ENCODE measurements at places on chromosomes 16 and 17. TPM values are rescaled to one million over a fixed set of nuclear protein-coding genes. Genes with fewer than 3 reads are reported as not detected.

Gene KRT31
- total RNA-seq: 0.11 TPM

Gene GEMIN4
- 13.3 TPM for total RNA-seq

Gene SLC6A2
- total RNA-seq: 0.11 TPM

Gene SLC47A1
- total RNA-seq: 202 TPM

Gene ZNF18
- 16.5 TPM for total RNA-seq

Gene KIF18B
- 2.0 TPM for total RNA-seq

GRCh38 chr17:81328978-81329926 lies 34.1 kb upstream of the SLC38A10 start:
- DNase-seq: no peak

DNA sequence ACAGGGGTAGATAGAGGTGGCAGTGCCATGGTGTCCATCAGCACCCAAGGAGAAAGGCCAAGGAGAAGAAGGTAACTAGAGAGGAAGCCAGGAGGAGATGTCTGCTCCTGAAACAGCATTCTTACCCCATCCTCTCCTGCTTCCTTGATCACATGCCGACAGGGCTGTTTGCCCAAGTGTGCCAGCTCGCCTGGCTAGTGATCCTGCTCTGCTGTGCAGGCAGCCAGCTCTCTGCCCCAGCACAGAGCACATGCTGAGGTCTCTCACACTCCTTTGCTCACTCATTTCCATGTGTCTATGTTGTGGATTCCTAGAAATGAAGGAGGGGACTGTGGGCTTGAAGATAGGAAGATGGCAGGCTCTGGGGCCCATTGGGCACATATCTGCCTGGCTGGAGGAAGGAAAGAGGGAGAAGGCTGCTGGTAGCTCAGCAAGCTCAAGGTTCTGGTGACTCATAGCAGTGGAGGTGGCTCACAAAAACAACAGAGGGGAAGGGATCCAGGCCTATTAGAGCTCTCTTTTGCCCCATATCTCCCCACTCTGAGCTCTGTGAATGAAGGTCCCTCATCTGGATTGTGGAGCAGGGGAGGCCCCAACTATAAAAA lies 54.3 kb downstream of the NEUROD2 start:
- no peak for DNase-seq

- no peak for DNase-seq
These were observed 17.6 kb downstream of the MAP1LC3B start for GRCh38 chr16:87409781-87410180.

- no peak for DNase-seq
These were observed 5.4 kb downstream of the PGS1 start for GRCh38 chr17:78383725-78384471.

DNA sequence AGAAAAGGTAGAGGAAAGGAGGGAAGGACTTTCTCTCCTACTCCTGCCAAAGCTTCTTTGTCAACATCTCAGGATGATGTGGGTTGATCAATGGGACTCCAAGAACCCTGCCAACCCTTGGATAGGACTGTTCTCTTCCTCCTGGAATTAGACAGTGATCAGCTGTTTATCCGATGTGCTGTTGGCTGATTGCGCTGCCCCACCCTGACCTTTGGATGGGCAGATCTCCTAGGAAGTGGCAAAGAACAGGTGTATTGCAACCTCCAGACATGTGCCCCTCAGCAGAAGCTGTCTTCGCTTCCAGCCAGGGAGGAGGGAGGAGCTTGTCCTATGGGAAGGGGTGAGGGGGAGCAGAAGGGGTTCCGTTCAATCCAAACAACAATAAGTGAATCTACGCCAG lies 30.5 kb downstream of the SLC5A11 start:
- no peak for DNase-seq

DNA sequence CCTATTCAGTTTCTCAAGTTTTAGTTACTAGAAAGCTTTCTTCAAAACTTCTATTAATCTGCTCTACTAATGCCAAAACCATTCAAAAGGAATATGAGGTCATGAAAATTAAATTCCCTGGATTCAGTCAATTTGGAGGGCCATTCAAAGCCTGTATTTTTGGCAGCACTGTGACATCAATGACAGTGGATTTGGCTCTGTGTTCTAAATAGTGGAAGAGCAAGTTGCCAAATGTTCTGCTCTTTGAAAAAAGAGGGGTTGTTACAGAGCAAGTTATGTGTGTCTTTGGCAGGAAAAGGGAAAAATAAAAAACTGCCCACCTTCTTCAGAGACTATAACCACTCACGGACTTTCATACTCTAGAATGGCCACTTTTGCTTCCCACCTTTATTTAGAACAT lies 3.2 kb upstream of the C16orf46 start:
- no peak for DNase-seq

DNA sequence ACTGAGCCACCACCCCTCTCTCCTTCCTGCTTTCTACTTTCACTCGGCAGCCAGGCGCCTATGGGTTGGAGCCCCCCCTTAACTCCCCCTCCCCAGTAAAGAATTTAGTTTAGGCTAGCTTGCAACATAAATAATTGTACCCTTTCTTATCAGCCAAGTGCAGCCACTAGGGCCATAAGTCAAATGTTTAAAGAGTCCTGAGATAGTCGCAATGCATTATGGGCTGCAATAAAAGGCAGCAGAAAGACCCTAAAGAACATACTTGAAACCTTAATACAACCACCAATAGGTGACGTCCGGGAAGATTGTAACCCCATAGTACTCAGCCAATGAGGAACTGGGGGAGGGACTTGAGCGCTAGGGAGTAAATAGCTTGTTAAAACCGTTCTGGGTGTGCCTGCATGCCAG lies 40.5 kb downstream of the C16orf82 start:
- DNase-seq: no peak

DNA sequence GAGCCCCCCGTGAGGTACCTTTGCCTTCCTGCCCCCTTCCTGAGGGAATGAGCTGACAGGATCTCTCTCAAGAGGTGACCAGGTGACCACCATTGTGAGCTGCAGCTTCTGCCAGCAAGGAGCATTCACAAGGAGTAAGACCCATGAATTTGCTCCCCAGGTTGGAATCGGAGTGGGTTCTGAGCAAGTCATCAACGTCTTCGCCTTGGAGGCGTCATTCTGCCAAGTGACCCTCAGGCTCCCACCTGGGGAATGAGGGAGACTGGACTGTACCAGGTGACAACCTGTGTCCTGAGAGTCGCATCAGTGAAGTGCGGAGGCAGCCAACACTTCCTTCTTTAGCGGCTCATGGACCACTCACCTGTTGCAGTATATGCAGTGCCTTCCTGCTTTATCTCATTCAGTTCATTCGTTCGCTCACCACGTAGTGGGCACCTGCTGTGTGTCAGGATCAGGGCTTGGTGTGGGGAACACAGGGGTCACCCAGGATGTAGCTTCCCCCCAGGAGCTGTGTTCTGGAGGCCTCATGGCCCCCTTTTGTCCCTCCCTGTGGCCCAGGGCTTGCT lies 22.8 kb downstream of the WSCD1 start:
- DNase-seq: no peak

Data from spinal cord (tissue), 10 donors.